ENCODE measurements at places on chromosomes 7 and 10.

GRCh38 chr10:12644380-12645144 lies 295.2 kb downstream of the CAMK1D start:
- DNase-seq, result no peak

DNA sequence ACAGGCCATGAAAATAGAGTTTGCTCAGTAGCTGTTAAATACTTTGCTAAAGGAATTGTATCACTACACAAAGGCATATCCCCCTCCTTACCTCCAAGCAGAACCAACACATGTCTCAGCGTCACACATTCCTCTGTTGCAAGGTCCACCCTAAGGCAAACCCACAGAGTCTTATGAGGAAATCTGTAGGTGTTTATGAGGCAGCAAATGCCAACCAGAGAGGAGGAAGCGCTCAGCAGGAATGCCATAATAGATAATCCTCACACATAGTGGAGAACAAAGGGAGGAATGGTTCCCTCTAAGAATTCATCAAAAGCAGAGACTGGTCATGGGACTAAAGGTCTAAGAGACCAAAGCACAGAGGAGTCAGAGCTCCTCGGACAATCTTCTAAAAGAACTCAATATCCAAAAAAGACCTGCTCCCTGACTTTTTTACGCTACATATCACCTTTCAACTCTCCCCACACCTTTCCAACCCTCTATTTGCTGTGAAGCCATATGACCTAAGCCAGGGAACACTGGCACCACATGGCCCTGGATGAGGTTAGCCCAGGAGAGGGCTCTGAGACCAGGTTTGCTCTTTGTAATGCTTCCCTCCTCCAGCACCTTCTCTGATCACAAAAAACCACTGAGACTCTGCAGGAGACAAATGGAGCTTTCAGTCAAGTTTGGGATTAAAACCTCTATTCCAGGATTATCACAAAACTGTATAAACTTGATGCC lies 7.3 kb downstream of the SLC25A13 start:
- no peak for DNase-seq

DNA sequence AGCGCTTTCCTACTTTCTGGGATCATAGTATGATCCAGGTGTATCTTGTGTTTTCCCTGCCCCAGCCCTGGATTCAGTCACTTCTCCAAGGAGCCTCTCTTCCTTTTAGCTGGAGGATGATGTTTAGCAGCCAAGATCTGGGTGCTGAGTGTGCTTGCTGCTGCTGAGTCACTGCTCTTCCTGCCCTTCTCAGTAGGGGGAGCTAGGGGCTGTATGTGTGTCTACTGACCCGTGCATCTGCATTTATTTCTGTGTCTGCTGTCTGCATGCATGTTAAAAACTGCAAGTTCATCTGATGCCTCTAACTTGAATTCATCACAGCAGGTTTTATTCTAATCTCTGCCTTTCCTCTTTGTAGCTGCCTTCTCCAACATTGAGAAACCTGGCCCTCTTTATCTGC lies 31.6 kb downstream of the MGMT start:
- DNase-seq, result no peak

- no peak for DNase-seq
Observed at GRCh38 chr10:30063099-30063498, 3.7 kb upstream of the JCAD start.

- no peak for DNase-seq
Observed at GRCh38 chr10:287814-288213, 152.6 kb downstream of the ZMYND11 start.

DNA sequence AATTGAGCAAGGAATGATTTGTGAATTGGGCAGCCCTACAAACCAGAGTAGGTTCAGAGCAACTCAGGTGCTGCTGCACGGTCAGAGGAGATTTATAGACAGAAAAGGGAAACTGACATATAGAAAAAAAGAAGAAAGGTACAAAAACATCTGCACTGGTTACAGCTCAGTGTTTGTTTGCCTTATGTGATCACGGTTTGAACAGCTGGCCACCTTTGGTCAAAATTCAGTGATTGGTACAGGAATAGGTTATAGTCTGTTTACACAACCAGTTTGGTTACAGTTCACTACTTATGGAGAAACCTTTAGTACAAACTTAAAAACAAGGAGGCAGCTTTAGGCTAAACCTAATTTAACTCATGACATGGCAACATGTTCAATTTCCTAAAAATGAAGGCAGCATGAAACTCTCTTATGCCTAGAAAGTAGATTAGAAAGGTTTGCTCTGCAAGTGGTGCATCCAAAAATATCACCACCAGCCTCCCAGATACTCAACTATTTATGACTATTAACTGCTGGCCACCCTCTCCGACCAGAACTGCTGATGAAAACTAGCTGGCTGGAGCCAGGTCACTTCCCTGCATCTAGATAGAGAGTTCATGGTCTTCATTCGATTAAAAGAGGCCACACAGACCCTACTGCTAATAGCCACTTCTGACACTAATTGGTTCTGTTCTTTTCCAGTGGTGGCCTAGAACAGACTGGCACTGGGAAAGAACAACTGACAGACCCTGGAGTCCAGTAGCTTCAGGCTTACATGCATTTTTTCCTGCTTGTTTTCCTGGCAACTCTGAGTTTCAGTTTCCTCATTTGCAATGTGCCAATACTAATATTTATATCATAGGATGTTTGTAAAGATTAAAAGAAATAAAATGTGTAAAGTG lies 548.0 kb downstream of the CCSER2 start:
- DNase-seq, result no peak

- no peak for DNase-seq
Observed at GRCh38 chr10:92241158-92241500, 49.7 kb downstream of the CPEB3 start.

GRCh38 chr10:31936933-31937332 lies 8.3 kb upstream of the ARHGAP12 start:
- no peak for DNase-seq

DNA sequence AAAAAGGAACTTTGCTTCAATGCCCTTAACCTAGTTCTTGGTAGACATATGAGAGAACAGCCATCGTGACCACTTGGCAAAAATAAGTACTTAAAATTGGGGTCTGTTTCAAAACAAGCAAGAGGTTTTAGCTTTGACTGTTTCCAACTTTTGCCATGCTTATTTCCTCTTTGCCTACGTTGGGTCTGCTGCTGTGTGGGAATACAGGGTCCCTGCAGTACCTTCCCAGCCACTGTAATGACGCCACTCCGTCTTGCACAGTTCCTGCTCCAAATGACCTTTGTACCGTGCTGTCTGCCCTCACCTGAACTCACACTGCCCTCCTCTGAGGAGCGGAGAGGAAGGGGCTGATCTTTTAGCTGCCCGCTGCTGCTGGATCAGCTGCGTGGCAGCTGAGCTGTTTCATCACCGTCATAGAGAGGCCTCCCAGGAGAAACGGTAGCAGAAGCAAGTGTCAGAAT lies 133.1 kb downstream of the MAPK8 start:
- peak; percentile 41 for DNase-seq

- no peak for DNase-seq
Observed at GRCh38 chr7:141949021-141949420, 2.2 kb upstream of the CLEC5A start.

GRCh38 chr10:112958275-112958995 lies 8.4 kb downstream of the TCF7L2 start:
- no peak for DNase-seq

GRCh38 chr10:104690959-104691358 lies 49.9 kb downstream of the SORCS3 start:
- DNase-seq, result no peak

DNA sequence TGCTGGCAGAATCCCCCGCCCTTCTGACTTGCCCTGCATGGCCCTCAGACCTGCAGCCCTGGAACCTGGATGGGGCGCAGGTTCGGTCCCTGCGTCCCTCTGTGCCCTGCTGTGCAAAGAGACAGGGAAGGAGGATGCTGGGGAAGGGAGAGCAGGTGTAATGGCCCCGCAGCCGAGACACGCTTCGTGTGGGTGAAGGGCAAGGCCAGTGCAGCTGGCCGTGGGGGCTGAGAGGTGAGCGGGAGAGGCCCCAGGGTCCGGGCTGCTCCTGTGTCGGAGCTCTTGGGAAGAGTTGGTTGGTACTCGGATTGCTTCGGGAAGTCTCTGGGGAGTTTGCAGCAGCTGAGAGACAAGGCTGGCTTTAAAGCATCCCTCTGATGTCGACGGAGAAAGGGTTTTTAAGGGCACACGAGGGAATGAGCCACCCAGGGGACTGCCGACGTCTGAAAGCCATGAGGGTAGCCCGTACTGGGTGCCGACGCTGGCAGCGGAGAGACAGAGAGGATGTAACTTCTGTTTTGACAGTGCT lies 6.5 kb downstream of the ELFN1 start:
- DNase-seq, result no peak

- DNase-seq, result no peak
Observed at GRCh38 chr7:151665368-151665767, 145.7 kb upstream of the RHEB start.

- DNase-seq, result no peak
Observed at GRCh38 chr10:59773088-59773487, 19.8 kb upstream of the MRLN start.

DNA sequence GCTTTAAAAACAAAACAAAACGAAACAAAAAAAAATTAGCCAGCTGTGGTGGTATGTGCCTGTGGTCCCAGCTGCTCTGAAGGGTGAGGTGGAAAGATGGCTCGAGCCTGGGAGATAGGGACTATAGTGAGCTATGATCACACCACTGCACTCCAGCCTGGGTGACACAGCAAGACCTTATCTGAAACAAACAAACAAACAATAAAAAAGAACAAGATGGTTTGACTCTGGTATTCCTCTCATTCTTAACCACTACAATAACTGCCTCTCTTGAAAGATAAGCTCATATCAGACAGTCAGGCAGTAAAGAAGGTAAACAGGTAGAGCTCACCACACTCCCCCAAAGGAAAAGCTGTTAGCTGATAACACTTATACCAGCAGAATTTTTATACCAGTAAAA lies 14.1 kb upstream of the DUSP5 start:
- no peak for DNase-seq

GRCh38 chr10:78781251-78781913 lies 287.4 kb upstream of the ZMIZ1 start:
- DNase-seq, result no peak

DNA sequence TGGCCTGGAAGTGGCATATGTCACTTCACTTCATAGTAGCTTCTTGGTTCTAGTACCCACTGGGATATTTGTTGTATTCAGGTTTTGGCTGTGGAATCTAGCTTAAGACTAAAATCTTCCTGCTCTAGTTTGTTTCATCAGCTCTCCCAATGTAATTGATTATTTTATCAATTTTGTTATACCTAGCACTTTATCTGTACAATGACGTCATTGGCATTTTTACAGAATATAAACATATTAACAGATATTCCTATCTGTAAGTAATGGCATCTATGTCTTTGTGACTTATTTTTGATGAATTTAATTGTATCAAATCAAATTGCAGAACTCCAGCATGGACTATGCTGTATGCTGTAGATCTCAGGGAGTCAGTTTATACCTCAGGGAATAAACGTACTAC lies 19.7 kb downstream of the KIAA1217 start:
- no peak for DNase-seq

DNA sequence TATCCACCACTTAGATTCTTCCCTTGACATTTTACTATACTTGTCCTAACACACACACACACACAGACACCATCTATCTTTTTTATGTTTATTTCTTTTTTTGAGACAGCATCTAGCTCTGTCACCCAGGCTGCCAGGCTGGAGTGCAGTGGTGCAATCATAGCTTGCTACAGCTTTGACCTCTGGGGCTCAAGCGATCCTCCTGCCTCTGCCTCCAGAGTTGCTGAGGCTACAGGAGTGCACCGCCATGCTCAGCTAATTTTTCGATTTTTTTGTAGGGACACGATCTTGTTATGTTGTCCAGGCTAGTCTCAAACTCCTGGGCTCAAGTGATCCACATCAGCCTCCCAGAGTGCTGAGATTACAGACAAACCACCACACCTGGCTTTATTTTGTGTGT lies 16.7 kb downstream of the WIPI2 start:
- DNase-seq, result no peak

GRCh38 chr7:155754165-155754564 lies 58.1 kb downstream of the SHH start:
- no peak for DNase-seq

- DNase-seq, result no peak
Observed at GRCh38 chr7:131061818-131062217, 265.9 kb upstream of the MKLN1 start.

GRCh38 chr7:108077709-108078108 lies 52.5 kb downstream of the LAMB4 start:
- DNase-seq, result no peak

GRCh38 chr7:84142726-84143125 lies 51.9 kb downstream of the SEMA3A start:
- no peak for DNase-seq

- DNase-seq, result peak; percentile 15
Observed at GRCh38 chr10:96719200-96719599, 1.1 kb downstream of the PIK3AP1 start.

DNA sequence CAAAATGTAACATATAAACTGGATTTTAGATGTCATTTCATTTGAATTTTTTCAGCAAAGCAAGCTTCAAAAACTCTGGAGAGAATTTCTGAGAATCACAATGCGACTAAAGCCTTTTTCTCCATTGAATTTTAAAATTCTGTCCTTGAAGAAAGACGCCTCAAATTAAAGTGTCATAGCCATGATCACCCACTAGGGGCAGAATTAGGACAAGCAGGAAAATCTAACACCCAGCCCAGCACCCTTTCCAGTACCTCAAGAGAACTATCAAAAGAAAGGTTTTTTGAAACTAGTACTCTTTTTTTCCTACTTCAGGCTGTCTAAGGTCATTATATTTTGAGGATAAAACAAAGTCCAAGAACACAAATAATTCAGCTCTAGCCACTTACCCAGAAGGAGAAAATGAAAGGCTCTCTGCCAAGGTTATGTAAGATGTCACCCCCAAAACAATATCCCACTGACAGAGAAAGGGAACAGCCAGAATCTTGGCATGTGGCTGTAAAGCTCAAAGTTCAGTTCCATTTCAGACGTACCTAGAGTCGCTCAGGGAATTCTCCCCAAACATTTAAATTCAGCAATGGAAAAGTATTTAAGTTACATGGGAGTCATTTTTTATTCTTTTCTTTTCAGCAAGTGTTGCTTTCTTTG lies 299.4 kb downstream of the SNX13 start:
- peak; percentile 71 for DNase-seq

- peak; percentile 29 for DNase-seq
Observed at GRCh38 chr7:129781928-129782817, 170.6 kb downstream of the UBE2H start.

- no peak for DNase-seq
Observed at GRCh38 chr7:46577394-46577793, 656.3 kb upstream of the IGFBP3 start.

DNA sequence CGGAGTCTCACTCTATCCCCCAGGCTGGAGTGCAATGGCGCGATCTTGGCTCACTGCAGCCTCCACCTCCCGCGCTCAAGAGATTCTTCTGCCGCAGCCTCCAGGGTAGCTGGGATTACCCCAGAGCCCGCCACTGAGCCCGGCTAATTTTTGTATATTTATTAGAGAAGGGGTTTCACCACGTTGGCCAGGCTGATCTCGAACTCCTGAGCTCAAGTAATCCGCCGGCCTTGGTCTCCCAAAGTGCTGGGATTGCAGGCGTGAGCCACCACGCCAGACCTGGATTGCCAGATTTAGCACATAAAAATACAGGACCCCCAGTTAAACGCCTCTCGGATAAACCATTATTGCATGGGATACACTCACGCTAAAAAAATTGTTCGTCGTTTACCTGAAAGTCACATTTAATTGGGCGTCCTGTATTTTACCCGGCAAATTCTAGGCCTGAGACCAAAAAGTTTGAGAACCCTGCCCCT lies 375 bp upstream of the GATAD1 start:
- no peak for DNase-seq
